ENCODE measurements at places on chromosomes 6 and 20. TPM values are rescaled to one million over a fixed set of nuclear protein-coding genes. Genes with fewer than 3 reads are reported as not detected.

Gene CST8
- total RNA-seq: not detected

Gene HMGCLL1
- total RNA-seq: not detected

Gene PSMB9
- total RNA-seq: 3.4 TPM

Gene HLA-DRB1
- total RNA-seq: not detected

DNA sequence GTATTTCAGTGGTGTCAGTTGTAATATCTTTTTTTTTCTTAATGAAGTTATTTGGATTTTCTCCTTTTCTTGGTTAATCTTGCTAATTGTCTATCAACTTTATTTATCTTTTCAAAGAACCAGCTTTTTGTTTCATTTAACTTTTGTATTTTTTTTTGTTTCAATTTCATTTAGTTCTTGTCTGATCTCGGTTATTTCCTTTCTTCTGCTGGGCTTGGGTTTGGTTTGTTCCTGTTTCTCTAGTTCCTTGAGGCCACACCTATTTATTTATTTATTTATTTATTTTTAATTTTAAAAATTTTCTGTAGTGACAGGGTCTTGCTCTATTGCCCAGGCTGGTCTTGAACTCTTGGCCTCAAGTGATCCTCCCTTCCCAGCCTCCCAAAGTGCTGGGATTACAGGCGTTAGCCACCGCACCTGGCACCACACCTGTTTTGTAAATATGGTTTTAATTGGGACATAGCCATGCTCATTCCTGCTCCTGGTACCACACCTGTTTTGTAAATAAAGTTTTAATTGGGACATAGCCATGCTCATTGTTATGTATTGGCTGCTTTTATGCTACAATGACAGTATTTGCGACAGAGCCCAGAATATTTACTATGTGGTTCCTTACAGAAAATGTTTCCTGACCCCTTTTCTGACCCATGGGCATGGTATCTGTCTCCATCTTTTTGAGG, 22.2 kb downstream of the KDM1B start:
- DNase-seq: no peak
- H3K27me3 ChIP-seq: no peaks in the 10 kb centered on the region
- no peak overlapping the region for H3K4me3 ChIP-seq
- H3K36me3 ChIP-seq: peaks cover 8% of the 10 kb centered on the region

DNA sequence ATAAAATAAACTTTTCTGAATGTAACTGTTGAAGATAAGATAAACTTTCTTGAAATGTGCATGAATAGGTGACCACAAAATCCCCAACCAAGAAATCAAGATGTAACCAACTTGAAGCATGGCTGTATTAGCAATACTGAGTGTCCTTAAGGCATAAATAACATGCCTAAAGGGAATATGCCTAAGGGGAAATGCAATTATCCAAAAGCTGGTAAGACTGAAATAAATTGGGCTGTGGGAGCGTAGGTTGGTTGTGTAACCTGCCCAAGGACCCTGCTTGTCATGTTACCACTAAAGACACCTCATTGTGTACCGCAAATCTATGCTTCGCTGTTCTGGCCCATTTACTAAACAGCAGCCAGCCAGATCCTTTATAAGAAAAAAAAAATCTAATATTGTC, 200.8 kb upstream of the PDE10A start:
- H3K27ac ChIP-seq: no peak overlapping the region
- no peaks in the 10 kb centered on the region for H3K4me1 ChIP-seq
- DNase-seq: no peak
- no peak overlapping the region for H3K4me3 ChIP-seq
- H3K36me3 ChIP-seq: no peaks in the 10 kb centered on the region
- H3K27me3 ChIP-seq: no peaks in the 10 kb centered on the region

- peaks cover 19% of the 10 kb centered on the region for H3K27me3 ChIP-seq
- H3K27ac ChIP-seq: no peak overlapping the region
- H3K4me3 ChIP-seq: no peak overlapping the region
- no peaks in the 10 kb centered on the region for H3K36me3 ChIP-seq
- no peaks in the 10 kb centered on the region for H3K4me1 ChIP-seq
Observed at GRCh38 chr20:37256286-37256685, 5.3 kb downstream of the GHRH start.

DNA sequence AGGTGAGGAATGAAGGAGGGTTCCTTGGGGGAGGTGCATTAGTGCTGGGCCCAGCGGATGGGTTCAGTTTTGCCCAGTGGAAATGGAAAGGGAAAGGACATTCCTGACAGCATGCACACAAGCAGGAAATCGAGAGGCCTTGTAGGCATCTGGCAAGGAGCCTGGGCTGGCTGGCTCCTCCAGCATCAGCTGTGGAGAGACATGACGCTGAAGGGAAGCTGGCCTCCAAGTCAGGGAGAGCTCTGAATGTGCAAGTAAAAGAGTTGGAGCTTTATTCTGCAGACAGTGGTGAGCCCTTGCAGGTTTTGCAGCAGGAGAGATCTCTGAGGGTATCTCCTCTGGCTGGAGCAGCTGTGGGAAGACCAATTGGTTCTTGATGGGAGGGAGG, 154.3 kb downstream of the MRPL14 start:
- DNase-seq: peak; percentile 96
- no peaks in the 10 kb centered on the region for H3K36me3 ChIP-seq
- H3K27me3 ChIP-seq: no peaks in the 10 kb centered on the region
- H3K4me3 ChIP-seq: no peak overlapping the region
- peak overlapping the region; percentile 84 for H3K27ac ChIP-seq

GRCh38 chr6:24795106-24795505, 3.6 kb downstream of the ARMH2 start:
- H3K27ac ChIP-seq: no peak overlapping the region
- no peaks in the 10 kb centered on the region for H3K27me3 ChIP-seq
- no peak for DNase-seq
- H3K4me3 ChIP-seq: no peak overlapping the region
- no peaks in the 10 kb centered on the region for H3K36me3 ChIP-seq

- peaks cover 19% of the 10 kb centered on the region for H3K4me1 ChIP-seq
- no peaks in the 10 kb centered on the region for H3K27me3 ChIP-seq
- H3K36me3 ChIP-seq: peaks cover 12% of the 10 kb centered on the region
- peak; percentile 72 for DNase-seq
- no peak overlapping the region for H3K4me3 ChIP-seq
Observed at GRCh38 chr6:75266716-75267291, 17.8 kb downstream of the TMEM30A start.

DNA sequence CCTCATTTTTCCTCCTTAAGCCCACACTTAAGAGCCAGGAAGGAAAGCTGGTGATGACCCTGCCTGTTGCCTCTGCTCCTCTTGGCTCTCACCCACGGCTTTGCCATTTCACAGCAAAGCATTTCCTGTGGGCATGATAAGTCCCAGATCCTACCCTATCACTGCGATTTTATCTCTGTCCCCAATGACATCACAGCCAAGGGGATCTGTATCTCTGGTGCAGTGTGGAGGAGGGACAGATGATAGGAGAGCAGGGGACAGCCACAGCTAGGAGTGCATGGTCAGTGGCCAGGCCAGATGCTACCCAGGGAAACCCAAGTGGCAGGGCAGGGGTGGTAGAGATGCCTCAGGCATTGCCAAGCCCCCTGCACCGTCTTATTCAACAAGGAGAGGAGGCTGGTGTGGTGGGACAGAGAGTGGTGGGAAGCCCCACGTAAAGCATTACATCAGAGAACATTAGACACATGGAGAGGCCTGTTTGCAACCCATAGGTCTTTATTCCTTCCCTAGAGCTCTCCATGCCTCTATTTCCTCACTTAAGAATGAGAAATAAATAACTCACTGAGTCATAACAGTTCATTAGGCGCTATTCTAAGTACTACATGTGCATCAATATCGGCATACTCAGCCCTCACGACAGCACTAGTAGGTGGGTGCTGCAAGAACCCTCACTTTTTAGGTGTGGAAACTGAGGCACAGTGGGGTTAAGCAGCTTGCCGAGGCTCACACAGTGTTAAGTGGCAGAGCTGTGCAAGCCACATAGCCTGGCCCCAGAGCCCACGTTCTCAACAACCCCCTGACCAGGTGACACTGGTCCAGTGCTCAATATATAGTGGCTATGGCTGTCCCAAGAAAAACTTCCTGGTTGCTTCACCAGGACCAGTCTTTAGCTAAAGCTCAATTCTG, 4.6 kb downstream of the TFEB start:
- no peaks in the 10 kb centered on the region for H3K27me3 ChIP-seq
- peaks cover 14% of the 10 kb centered on the region for H3K4me1 ChIP-seq
- no peak overlapping the region for H3K27ac ChIP-seq
- H3K4me3 ChIP-seq: no peak overlapping the region
- no peaks in the 10 kb centered on the region for H3K36me3 ChIP-seq
- DNase-seq: peak; percentile 36

All from GM23248 (cell line).